ENCODE measurements at places on chromosomes 1 and 21.

- no peak for DNase-seq
Measured at GRCh38 chr1:202056644-202057334, 46.4 kb downstream of the ELF3 start.

GRCh38 chr21:44568667-44569556 is 4.6 kb upstream of the KRTAP10-4 start:
- DNase-seq: no peak

DNA sequence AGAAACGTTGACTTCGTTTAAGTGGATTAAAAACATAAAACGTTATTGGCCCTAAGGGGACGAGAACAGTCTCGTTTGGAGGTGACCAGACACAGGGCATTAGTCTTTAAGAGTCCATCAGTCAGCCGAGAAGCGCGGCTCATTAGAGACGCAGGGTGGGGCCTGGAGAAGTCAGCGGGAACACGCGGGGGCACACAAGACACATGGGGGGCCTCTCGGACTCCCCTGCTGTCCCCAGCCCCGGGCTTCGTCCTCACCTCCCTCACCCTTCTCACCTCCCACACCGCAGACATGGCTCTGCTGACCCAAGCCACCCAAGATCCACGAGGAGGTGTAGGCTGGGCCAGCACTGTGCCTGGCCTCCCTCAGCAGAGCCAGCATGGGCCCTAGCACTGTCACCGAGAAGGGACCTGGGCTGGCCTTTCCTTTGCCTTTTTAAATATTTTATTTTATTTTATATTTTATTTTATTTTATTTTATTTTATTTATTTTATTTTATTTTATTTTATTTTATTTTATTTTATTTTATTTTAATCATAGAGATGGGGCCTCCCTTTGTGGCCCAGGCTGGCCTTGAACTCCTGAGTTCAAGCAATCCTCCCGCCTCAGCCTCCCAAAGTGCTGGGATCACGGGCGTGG is 48.9 kb downstream of the MORN1 start:
- DNase-seq: no peak

- no peak for DNase-seq
Measured at GRCh38 chr1:227766653-227767277, 31.5 kb downstream of the SNAP47 start.

DNA sequence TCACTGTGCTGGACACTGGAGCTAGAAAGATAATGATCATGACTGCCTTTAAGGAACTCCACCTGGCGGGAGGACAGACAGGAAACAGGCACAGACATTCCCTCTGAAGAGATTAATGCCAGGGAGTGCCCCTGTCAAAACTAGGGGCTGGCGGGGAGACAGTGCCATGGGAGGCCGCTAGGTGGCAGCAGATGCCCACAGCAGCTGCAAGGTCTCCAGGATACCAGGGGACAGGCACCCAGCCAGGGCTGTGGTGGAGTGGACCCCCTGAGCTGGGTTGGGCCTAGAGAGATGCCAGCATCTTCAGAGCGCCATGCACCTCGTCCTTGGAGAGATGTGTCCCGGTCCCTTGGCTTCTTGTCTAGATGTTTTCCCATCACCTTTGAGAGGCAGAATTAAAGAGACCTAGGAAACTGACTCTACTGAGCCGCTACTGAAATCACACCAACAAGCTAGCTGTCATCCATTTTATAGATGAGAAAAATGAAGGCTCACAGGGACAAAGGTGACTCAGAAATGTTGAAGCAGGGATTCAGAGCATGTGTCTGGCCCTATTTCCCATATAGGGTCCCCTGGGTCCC is 3.6 kb downstream of the REN start:
- peak; percentile 87 for DNase-seq

DNA sequence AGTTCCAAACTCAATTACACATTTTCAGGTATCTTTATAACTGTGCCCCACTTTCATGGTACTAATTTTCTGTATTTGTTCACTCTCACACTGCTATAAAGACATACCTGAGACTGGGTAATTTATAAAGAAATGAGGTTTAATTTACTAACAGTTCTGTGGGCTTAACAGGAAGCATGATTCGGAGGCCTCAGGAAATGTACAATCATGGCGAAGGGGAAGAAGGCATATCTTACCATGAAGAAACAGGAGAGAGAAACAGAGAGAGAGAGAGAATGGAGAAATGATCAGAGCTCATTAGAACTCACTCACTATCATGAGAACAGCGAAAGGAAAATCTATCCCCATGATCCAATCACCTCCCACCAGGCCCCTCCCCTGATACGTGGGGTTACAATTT is 874.1 kb upstream of the B3GALT2 start:
- DNase-seq: no peak

DNA sequence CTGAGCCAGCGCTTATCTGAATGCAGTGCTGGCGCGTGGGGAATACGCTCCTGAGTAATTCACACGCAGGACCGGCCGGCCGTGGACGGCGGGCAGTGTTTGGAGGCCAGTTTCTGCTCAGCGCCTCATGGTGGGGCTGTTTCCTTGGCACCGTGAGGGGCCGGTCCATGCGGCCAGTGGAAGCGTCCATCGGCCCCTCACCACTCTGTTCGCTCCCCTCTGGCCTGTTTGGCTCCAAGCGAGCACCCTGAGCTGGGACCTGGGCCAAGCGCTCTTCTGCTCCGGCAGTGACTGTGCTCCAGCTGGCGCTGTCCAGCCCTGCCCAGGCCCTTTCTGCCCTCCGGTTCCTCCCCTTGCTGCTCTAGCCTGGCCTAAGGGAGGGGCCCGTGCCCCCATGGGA is 16.3 kb upstream of the PLCH2 start:
- no peak for DNase-seq

DNA sequence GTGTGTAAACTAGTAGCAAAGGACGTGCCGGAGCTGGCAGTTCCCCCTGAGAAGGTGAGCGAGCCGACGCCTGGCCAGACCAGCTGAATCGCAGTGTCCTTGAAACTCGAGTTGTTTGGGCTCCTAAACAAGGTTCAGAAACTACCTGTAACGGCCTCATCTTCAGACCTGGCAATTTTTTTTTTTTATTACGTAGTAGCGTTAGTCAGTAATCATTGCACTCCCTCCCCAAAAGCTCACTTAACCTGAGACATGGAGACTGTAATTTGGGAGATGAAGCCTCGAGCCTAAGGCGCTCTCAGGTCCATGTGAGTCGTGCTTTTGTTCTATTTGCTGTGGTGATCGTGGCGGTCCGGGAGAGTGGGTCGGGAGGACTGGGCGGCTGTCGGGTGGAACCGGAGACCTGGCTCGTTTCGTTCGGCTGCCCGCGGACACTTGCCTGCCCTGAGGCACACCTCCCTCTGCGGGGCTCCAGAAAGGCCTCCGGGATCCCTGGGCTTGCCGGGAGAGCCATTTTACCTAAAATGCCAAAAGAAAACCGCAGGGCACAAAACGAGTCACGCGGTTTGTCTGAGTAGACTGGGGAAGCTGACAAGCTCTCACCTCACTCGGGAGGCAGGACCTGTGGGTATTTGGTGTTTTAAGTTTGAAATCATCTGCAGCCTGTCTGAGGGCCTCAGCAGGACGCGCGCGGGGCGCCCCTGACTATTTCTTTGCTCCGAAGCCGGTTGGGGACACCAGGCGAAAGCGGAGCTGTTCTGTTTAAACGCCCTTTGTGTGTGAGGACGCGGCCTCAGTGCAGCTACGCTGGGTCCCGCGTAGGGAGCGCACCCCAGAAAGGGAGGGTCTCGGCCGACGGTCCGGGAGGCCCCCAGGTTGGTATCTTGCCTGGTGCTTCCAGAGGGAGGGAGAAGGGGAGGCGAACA is 722 bp downstream of the LHX8 start:
- no peak for DNase-seq

DNA sequence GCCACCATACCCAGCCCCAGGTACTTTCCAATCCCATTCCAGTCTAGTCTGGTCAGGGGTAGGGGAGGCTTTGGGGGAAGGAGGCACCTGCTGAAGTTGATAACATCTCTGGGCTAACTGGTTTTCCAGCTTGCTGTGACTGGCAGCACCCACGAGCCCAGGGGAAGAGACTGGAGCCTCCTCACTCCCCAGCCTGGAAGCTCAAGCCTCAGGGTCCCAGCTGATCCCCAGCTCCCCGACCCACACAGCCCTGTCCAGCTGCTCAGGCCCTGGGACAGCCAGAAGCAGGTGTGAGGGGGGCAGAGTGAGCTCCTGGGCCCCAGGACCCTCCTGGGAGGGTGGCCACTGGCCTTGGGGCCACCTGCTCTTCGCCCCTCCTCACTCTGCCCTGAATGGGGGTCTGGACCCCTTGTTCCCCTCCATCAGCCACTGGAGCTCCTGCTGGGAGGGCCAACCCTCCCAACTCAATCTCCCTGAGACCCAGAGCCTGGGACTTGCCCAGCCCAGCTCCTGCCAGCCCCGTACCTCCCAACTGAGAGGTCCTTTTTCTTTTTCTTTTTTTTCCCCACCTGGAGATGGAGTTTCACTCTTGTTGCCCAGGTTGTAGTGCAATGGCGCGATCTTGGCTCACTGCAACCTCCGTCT is 23.5 kb upstream of the RNU1-4 start:
- peak; percentile 17 for DNase-seq

- no peak for DNase-seq
Measured at GRCh38 chr1:228293816-228294500, 86.1 kb downstream of the OBSCN start.

DNA sequence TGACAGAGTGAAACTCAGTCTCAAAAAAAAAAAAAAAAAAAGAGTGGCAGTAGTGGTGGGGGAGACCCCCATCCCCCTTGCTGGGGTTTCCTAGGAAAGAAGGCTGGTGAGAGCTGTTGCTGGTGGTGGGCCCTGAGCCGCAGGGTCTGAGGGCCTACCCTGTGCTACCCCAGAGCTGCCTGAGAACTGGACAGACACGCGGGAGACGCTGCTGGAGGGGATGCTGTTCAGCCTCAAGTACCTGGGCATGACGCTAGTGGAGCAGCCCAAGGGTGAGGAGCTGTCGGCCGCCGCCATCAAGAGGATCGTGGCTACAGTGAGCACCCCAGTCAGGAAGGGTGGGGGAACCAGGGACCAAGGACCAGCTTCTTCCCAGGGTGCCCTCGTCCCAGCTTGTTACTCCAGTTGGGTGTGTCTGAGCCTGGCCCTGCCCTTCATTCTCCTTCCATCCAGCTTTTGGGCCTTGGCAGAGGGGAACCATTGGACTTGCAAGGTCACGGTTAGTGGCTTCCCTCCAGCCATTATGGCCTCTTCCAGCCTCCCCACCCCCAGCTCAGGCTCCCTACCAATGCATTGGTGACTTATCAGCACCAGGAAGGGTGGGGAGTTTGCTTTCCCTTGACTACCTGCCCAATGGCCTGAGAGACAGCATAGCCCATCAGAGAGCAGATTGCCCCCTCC is 10.5 kb downstream of the LDLRAP1 start:
- no peak for DNase-seq

DNA sequence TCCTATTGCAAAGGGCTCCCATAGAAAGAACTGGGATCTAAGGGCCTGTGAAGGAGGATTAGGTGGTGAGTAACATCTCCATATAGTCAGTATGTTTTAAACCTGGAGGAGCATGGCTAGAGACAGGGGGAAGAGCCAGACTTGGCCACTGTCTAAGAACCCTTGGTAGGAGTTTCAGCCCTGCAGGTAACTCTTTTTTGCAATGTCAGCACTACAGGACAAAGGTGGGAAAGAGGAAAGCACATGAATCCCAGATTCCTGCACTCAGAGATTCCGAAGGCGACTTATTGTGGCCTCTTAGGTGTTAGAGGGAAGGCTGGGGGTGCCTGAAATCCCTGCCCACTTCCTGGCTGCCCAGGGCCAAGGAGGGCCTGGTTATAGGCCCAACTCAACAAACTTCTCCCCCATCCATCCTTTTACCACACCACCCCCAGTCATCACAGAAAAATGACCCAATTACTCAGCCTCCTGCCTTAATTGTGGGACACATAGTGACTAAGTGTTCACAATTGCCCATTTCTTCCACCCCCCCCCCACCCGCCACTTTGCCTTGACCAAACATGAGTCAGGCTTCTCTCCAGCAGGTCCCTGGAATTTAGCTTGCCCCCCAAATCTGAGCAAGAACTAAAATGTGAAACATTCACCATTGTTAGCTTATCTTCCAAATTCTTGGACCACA is 1.9 kb upstream of the NTNG1 start:
- no peak for DNase-seq

DNA sequence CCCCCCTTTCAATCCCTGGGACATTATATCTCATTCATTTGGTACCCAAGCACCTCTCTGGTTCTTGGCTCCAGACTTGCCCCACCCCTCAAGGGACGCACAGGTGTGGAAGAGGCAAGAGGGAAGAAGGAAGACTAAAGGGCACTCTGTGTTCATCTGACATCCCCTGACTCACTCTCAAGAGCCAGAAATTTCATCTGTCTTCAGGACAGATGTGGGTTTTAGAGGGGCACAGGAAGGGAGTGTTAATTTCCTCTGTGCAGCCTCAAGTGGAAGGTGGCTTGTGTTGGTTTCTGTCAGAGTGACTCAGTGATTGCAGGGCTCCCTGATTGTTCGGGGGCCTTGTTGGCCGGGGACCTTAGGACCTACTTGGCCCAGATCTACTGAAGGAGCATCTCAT is 2.4 kb downstream of the C2CD4D start:
- no peak for DNase-seq

- no peak for DNase-seq
Measured at GRCh38 chr1:214215583-214215982, 65.4 kb upstream of the SMYD2 start.

DNA sequence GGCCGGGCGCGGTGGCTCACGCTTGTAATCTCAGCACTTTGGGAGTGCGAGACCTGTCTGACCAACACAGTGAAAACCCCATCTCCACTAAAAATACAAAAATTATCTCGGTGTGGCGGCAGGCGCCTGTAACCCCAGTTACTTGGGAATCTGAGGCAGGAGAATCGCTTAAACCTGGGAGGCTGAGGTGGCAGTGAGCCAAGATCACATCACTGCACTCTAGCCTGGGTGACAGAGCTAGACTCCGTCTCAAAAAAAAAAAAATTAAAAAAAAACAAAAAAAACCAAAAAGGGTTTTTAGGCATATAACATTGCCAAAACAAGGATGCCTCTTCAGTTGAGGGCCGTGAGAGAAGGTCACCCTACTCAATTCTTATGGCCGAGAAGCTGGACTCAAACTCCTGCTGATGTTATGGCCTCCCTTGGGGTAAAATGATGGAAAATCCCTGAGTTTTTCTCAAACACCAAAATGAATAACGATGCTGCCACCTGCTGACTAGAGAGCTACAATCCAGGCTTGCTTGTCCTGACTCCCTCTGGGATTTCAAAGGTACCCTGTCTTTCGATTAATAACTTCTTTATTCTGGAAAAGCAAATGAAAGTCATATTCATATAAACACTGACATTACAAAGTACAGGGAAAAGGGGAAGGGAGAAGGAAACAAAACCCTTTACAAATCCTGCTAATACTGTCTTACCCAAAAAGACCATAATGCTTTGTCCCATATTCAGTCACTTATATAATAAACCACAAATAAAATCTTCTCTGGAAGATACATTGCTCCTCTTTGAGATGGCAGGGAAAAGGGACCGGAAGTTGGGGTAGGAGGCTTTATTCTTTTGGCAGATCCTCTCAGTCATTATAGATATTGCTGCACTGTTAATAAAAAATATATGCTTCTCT is 10.7 kb downstream of the RAB42 start:
- DNase-seq: peak; percentile 54

DNA sequence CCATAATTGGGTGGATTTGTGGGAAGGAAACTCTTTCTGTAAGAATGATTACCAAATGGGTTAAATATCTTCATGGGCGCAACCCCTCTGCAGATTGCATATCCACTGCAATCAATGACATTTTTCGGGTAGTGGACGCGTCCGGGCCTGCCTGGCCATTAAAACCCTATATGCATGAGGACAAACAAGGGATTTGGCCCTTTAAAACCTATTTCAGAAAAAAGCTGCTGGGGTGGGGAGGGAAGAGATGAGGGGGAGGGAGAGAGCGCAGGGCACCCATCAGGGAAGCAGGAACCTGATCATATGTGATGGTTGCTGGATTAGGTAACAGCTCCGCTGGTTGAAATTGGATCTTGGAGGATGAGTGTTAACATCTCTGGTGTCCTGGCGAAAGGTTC is 228.8 kb downstream of the PBX1 start:
- no peak for DNase-seq

GRCh38 chr21:23887725-23888306 is 1719.5 kb downstream of the MRPL39 start:
- no peak for DNase-seq

Measured in GM20000 (cell line).